Stimulated activated CD8-positive, alpha-beta memory T cell treated with anti-CD3 and anti-CD28 coated beads, Interleukin-4, amount 100 ng/mL, for 1 hour (primary cell): ENCODE measurements at places on chromosomes 12 and 14.

GRCh38 chr14:92254786-92255185, 68.2 kb upstream of the SLC24A4 start:
- DNase-seq: no peak

DNA sequence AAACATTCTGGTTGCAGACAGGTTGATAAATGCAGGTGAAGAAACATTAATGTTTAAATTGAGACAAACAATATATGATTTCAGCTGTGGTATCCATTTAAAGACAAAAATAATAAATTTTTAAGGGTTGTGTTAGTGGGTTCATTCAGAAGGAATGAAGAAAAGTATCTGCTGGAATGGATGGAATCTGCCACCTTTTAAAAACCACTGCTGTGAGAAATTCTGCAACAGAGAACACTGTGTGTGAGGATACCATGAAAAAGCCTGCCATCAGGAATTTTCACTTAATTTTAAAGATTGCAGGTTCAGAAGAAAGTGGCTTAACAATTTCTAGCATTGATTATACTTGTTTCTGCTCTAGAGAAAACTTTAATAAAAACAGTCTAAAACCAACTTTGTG, 184.6 kb upstream of the SOX5 start:
- DNase-seq: no peak

- no peak for DNase-seq
These were observed 71.3 kb upstream of the DDX11 start for GRCh38 chr12:31002361-31002725.

DNA sequence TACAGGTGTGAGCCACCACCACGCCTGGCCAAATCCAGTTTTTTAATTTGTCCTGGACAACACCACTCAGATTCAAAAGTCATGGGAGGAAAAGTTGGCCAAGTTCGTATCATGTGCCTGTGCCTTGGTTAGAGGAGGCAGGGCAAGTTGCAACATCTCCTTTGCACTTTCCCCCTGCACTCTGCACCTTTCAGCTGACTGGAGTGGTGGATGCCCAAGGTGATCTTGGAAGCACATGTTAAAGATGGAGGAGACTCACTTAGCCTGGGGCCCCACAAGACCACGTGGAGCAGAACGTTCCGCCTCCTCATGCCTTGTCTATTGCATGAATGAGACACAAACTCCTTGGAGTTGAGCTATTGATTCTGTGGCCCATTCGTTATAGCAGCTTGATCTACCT, 82.1 kb upstream of the FZD10 start:
- no peak for DNase-seq

DNA sequence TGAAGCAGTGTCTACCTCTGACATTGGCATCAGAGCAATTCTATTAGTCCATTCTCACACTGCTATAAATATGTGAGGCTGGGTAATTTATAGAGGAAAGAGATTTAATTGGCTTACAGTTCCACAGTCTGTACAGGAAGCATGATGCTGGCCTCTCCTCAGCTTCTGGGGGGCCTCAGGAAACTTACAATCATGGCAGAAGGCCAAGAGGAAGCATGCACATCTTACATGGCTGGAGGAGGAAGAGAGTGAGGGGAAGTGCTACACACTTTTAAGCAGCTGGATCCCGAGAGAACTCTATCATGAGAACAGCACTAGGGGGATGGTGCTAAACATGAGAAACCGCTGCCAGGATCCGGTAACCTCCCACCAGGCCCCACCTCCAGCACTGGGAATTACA, 25.7 kb upstream of the SEL1L start:
- no peak for DNase-seq

GRCh38 chr14:106681568-106681967, 1155.2 kb downstream of the TMEM121 start:
- DNase-seq: no peak

GRCh38 chr14:104252256-104253215, 114.1 kb downstream of the KIF26A start:
- no peak for DNase-seq

DNA sequence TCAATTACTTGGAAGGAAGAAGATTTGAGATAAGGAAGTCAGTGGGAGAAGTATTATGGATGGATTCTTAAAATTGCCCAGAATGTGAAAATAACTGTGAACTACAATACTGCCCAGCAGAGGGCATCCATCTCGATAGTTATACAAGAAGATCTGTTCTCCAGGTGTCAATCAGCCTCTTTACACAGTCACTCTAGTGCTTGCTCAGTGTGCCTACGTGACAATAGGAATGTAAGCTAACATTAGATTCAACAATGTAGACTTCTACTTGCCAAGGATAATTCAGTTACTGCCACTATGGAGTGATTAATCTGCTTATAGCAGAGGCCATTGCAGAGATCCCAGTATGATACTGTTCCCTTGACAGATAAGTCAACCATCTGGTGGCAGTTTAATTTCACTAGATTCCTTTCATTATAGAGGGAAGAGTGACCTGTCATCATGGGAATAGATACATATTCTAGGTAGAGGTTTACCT, 10.6 kb upstream of the MAP4K5 start:
- no peak for DNase-seq

GRCh38 chr14:63401646-63402045, 82.9 kb upstream of the GPHB5 start:
- no peak for DNase-seq

DNA sequence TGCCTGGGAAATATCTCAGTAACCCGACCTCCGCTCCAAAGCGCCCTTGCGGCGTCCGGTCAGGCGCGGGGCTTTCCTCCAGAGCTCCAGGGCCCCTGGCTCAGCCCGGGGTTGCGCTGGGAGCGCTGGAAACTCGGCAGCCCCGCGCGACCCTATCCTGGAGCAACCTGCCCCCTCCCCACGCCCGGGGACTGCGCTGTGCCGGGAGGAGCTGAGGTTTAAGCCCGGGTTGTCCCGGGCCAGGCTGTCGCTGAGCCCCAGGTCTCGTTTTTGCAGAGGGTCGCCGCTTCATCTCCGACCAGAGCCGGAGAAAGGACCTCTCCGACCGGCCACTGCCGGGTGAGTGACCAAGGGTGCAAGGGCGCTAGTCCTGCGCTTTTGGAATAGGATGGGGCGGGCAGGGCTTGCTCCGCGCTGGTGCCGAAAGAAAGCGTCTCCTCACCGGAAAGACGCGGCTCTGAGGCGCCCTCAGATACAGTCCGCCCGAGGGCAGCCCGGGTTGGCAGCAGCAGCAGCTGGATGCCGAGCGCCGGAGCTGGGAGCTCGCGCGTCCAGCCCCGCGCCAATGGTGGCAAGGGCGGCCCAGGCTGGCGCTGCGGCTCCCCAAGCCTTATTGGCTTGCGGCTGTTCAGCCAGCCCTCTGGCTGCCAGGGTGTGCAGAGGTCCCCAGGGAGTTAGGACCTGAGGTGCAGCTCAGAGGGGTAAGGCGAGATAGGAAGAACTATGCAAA, 1.5 kb downstream of the SPX start:
- peak; percentile 11 for DNase-seq

DNA sequence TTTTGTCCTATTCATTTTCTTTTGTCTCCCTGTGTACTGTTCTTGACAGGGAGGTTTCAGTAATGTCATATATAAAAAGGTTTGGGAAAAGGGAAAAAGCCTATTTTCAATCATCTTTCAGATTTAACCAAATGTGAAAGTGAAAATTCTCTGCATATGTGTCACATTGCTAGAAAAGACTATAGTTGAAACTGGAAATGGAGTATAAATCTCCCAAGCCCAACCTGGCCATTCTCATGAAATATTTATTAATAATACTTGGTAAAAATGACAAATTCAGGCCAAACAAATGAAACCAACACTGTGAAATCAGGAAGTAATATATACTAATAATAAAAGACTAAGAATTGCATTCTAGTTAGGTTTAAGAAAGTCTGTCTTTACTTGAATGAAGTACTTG, 1129.2 kb downstream of the SLC16A7 start:
- DNase-seq: no peak

GRCh38 chr12:131537267-131537958, 173.5 kb upstream of the SFSWAP start:
- DNase-seq: no peak

GRCh38 chr14:54609576-54609975, 42.6 kb downstream of the SAMD4A start:
- no peak for DNase-seq

DNA sequence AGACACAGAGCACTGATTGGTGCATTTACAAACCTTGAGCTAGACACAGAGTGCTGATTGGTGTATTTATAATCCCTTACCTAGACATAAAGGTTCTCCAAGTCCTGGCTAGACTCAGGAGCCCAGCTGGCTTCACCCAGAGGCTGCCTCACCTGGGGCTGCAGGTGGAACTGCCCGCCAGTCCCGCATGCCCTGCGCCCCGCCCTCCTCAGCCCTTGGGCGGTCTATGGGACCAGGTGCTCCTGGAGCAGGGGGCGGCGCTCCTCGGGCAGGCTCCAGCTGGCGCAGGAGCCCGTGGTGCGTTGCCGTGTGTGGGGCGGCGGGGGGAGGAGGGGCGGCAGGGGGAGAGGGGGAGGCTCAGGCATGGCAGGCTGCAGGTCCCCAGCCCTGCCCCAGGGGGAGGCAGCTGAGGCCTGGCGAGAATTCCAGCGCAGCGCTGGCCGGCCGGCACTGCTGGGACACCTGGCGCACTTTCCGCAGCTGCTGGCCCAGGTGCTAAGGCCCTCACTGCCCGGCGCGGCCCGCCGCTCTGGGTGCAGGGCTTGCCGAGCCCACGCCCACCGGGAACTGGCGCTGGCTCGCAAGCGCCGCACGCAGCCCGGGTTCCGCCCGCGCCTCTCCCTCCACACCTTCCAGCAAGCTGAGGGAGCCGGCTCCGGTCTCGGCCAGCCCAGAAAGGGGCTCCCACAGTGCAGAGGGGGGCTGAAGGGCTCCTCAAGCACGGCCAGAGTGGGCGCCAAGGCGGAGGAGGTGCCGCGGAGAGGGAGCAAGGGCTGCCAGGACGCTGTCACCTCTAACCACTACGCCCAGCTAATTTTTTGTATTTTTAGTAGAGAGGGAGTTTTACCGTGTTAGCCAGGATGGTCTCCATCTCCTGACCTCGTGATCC, 3.1 kb upstream of the SLCO1B3 start:
- DNase-seq: no peak

DNA sequence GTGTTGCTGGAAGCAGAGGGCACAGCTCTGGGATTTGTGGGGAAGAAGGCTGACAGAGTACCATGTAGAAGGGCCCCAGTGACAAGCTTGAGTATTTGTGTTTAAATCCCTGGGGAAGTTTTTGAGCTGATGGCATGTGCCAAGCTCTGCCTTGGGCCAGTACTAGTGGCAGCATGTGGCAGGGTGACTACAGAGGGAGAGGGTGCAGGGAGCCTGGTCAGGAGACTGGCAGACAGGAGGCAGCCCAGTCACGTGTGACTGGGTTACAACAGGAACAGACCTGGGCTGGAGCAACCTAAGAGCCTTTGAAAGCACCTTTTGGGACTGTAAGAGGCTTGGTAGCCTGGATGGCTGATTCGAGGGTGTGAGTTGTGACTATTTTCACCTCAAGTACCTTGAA, 112.1 kb downstream of the TSPAN9 start:
- no peak for DNase-seq

- no peak for DNase-seq
These were observed 1.8 kb upstream of the RHOF start for GRCh38 chr12:121795034-121795968.

- DNase-seq: no peak
These were observed 105.2 kb upstream of the GPHB5 start for GRCh38 chr14:63423889-63424288.

DNA sequence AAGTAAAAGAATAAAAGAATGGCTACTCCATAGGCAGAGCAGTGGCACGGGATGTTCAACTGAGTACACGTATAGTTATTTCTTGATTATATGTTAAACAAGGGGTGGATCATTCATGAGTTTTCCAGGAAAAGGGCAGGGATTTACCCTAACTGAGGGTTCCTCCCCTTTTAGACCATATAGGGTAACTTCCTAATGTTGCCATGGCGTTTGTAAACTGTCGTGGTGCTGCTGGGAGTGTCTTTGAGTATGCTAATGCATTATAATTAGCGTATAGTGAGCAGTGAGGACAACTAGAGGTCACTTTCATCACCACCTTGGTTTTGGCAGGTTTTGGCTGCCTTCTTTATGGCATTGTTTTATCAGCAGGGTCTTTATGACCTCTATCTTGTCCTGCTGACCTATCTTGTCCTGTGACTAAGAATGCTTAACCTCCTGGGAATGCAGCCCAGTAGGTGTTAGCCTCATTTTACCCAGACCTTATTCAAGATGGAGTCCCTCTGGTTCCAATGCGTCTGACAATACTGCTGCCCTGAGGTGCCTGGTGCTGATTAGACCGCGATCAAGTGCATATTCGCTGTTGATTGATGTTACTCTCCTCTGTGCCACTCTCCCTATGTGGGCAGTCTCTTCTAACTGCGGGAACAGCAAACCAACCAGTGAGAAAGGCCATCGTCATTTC, 67.6 kb upstream of the AMN1 start:
- DNase-seq: no peak

DNA sequence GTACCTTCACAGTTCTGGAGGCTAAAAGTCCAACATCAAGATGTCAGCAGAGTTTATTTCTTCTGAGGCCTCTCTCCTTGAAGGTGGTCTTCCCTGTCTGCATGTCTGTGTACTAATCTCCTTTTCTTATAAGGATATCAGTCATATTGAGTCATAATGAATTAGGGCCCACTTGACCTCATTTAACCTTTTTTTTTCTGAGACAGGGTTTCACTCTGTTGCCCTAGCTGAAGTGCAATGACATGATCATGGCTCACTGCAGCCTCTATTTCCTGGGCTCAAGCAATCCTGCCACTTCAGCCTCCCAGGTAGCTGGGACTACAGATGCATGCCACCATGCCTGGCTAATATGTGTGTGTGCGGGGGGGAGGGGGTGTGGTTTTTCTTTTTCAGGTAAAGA, 41.7 kb downstream of the PPM1H start:
- DNase-seq: no peak

DNA sequence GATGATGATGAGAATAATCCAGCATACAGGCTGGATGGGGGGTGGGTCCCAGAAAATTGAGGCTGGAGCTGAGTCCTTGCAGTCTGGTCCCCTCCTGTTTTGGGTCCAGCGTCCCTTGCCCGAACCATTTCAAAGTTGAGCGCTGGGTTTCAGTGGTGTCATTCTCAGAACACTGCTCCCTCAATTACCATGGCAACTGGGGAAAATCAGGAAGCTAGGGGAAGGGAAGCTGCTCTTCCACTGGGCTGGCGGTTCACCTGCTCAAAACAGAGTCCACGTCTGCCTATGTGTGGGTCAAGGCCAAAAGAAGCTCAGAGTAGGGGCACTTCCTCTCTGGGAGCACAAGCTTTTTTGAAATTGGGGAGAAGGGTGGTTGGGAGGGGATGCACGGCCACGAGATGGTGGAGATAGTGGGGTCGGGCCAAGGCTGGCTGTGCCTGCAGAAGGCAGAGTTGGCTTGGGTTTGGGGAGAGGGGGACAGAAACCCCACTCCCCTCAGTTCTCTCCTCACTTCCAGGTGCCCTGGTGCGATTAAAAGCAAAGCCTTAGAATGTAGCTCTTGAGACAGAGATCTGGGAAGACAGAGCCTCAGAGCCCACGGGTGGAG, 1.7 kb upstream of the NOS1 start:
- DNase-seq: no peak

- DNase-seq: no peak
These were observed 37.8 kb downstream of the PHETA1 start for GRCh38 chr12:111330800-111331752.

- no peak for DNase-seq
These were observed 31.4 kb downstream of the CFAP251 start for GRCh38 chr12:121949648-121950397.

GRCh38 chr12:64611341-64612284, 1.3 kb downstream of the RASSF3 start:
- DNase-seq: no peak

GRCh38 chr12:98808243-98808875, 163.3 kb downstream of the APAF1 start:
- no peak for DNase-seq
